GM12865 (cell line): ENCODE measurements at places on chromosomes 6 and 20.

DNA sequence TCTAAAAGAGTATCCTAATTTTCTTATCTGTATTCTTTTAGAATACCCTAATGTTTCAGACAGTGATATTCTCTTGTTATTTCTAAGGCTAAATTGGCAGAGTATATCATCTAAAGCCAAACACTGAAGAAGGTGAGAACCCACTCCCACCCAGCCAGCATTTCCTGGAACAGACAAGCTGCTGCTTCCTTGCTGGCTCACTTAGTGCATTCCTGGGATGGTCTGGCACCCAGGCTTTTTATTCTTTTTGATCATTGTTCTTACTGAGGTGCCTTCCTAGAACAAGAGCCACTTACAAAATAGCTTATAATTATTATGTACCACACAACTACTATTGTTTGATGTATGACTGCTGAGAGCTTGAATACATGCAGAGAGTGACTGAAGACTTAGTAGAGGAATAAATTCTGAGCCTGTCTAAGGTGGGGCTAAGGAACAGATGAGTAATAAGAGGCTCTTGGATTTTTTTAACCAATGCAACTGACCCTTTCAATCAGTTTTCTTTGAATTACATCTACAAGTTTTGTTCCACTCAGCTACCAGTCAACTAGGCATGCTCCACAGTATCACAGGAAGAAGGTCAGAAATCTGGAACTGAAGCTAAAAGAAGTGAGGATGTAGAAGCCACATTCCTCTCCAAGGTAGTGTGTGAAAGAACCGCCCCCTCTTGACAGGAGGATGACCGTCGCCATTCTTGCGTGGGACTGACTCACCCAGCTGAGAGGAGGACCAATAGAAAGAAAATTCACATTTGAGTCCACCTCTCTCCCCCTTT is 30.1 kb downstream of the PRPH2 start:
- DNase-seq, result no peak

GRCh38 chr6:14816116-14816859 is 429.6 kb upstream of the JARID2 start:
- DNase-seq, result no peak

DNA sequence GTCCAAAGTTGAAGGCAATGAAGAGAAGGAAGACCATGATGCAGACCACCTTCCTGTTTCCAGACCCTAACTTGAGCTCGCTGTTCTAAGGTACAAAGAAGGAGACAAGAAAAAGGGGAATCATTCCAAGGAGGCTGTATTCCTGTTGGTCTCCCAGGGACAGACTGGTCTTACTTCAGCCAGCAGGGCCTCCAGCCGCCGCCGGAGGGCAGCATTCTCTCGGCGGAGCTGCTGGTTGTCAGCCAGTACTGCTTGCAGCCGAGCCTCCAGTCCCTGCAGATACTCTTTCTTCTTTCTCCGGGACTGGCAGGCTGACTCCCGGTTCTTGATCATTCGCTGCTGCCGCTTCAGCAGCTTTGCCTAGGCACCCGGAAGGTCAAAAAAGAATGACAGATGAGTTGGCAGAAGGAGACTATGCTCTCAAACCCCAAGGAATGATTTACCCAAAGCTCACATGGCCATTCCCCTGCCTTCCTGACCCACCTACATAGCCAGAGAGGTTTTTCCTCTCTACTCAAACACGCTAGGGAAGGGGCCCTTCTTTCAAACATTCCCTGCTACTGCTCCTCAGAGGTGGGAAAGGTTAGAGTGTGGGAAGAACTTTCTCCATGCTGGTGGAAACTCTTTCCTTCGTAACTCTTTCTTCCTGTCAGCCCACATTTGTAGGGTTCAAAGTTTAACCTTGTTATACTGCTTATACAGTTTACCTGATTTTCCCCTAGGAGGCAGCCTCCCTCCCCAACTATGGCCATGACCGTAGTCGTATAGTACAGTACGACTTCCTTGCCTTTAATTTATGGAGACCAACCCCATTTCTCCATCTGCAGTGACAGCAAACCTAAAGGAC is 9.0 kb downstream of the ATF6B start:
- peak; percentile 82 for DNase-seq

DNA sequence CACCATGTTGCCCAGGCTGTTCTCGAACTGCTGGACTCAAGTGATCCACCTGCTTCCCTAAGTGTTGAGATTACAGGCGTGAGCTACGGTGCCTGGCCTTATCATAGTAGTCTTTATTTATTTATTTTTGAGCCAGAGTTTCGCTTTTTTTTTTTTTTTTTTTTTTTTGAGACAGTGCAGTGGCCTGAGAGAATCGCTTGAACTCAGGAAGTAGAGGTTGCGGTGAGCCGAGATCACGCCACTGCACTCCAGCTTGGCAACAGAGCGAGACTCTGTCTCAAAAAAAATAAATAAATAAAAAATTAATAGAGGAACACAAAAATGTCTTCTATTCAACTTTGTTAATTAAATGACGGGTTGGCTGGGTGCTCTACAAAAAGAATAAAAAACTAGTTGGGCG is 12.9 kb downstream of the MAPRE1 start:
- DNase-seq, result no peak

DNA sequence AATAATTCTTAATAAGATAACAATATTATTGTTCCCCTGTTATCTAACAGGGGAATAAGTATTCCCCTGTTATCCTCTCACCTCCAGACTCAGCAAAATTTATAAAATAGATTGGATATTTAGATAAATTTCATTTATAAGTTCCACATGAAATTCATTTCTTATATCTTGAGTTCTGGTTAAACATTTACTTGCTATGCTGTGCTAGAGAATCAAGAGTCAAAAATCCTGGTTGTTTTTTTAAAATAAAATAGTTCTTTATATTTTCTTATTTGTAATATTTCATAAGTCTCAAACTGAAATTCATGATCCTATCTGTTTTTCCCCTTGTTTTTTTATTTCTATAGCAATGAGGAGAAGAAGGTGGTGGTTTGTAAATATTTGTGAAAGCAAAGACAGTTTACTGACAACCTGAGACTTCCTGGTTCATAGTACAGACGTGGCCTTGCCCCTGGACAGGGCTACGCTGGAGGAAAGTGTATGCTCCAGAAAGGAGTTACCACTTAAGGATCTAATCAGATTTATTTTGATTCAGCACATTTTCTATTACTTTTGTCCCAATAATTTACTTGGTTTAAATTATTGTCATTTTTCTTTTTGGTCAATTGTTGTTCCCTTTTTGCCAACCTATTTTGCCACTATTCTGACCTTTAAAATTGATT is 37.8 kb upstream of the MARCKS start:
- DNase-seq, result no peak

GRCh38 chr6:351011-351866 is 40.3 kb upstream of the IRF4 start:
- DNase-seq, result no peak

- DNase-seq, result no peak
These were observed 9.3 kb upstream of the ZFP64 start for GRCh38 chr20:52200870-52201269.

- DNase-seq, result no peak
These were observed 57.0 kb downstream of the UBE3D start for GRCh38 chr6:83008626-83009025.
